Mesenchymal stem cell (in vitro differentiated cells and primary cell): ENCODE measurements at places on chromosomes 5 and 9.

GRCh38 chr5:58016877-58017276, 443.0 kb downstream of the PLK2 start:
- H3K27ac ChIP-seq: no peak overlapping the region
- no peak overlapping the region for H3K4me3 ChIP-seq
- no peaks in the 10 kb centered on the region for H3K4me1 ChIP-seq
- peak; percentile 0 for DNase-seq

DNA sequence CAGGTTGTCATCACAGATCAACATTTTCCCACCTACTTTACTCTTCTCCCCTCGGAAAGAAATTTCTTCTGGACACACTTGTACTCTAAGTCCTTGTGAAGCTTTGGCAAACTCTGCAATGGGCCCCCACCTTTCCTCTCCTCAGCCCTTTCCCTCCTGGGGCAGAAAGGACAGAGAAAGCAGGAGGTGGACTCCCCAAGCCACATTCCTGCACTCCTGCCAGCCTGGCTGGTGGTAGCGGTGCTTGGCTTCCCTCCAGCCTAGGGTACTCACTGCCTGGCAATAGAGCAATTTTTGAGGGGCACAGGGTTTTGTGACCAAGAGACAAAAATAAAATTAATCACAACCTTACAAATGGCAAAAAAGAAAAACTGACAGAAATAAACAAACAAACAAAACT, 451.4 kb downstream of the ZSWIM6 start:
- DNase-seq: no peak
- no peak overlapping the region for H3K27ac ChIP-seq
- peaks cover 15% of the 10 kb centered on the region for H3K27me3 ChIP-seq

- no peaks in the 10 kb centered on the region for H3K27me3 ChIP-seq
- H3K27ac ChIP-seq: no peak overlapping the region
- H3K36me3 ChIP-seq: no peaks in the 10 kb centered on the region
- no peak overlapping the region for H3K4me3 ChIP-seq
- DNase-seq: peak; percentile 63
Measured at GRCh38 chr9:125631391-125632085, 75.5 kb downstream of the MAPKAP1 start.

- H3K4me1 ChIP-seq: peaks cover 12% of the 10 kb centered on the region
- peaks cover 21% of the 10 kb centered on the region for H3K27me3 ChIP-seq
- no peak for DNase-seq
- no peak overlapping the region for H3K4me3 ChIP-seq
- H3K36me3 ChIP-seq: no peaks in the 10 kb centered on the region
Measured at GRCh38 chr9:134127065-134127580, 8.8 kb upstream of the WDR5 start.

DNA sequence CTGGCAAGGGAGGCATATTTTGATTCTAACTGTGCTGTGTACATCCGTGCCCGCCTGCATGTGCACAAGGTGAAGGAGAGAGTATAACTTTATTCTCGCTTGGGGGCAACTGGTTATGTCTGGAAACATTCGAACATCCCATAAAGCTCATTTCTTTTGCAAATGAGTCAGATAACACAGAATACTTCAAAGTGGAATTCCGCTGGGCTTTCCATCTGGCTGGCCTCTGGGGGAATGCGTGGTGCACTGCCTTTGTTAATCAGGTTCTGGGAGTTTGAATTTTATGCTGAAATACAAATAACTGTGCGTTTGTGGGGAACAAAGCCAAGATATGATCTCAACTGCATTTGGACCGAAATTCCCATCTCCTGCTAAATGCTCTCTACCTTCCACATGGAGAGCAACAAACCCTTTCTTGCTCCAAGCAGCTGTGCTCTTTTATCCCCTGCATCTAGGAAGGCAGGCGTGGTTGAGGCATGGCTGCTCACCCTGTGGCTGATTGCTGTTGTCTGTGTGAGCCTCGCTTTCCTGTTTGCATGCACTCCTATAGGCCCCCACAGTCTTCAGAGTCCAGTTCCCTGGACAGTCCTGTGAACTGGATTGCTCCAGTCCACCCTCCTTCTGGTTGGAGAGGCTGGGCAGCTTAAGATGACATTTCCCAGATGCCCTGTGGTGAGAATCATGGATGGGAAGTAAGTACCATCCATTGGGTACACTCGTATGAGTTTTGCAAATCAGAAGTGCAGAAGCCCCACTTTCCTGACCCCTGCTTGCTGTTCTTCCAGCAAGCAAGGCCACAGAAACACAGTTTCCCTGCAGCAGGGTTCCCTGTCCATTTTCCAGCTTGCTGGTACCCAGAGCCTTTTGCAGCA, 82.9 kb upstream of the ALDH1B1 start:
- DNase-seq: peak; percentile 8
- H3K4me1 ChIP-seq: peaks cover 25% of the 10 kb centered on the region
- no peak overlapping the region for H3K4me3 ChIP-seq
- H3K36me3 ChIP-seq: no peaks in the 10 kb centered on the region

DNA sequence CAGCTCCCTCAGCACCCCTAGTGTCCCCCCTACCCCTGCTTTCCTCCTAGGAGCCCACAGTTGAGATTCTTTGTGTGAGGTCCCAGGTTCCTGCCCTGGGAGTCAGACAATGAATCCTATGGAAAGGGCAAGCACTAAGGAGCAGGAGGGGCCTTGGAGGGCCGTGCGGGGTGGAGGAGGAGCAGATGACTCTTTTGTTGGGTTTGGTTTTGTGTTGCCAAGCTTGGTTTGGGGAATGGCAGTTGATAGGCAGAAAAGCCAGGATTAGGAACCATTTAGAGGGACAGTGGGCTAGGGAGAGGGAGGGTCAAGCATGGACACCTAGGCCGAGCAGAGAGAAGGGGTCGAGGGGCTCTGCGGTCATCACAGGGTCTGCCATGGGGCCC, 61.6 kb upstream of the SPTLC1 start:
- no peak overlapping the region for H3K27ac ChIP-seq
- peaks cover 26% of the 10 kb centered on the region for H3K27me3 ChIP-seq
- H3K36me3 ChIP-seq: no peaks in the 10 kb centered on the region
- DNase-seq: no peak
